PC-9 (cell line): ENCODE measurements at places on chromosomes 3 and 15. TPM values are rescaled to one million over a fixed set of nuclear protein-coding genes. Genes with fewer than 3 reads are reported as not detected.

The ITIH1 gene
- not detected in 2 replicates for total RNA-seq

The TMEM40 gene
- 30.5 and 33.9 TPM in 2 replicates for total RNA-seq

The FEZF2 gene
- not detected in 2 replicates for total RNA-seq

The MYO5A gene
- total RNA-seq: 8.7 and 10.7 TPM in 2 replicates

The ABI3BP gene
- total RNA-seq: 3.4 and 4.2 TPM in 2 replicates

The SLC6A20 gene
- not detected in 2 replicates for total RNA-seq

The MESD gene
- total RNA-seq: 21.9 and 22.8 TPM in 2 replicates

The C2CD4A gene
- total RNA-seq: 0.09 TPM in 1 of 2 replicates, not detected in the other

DNA sequence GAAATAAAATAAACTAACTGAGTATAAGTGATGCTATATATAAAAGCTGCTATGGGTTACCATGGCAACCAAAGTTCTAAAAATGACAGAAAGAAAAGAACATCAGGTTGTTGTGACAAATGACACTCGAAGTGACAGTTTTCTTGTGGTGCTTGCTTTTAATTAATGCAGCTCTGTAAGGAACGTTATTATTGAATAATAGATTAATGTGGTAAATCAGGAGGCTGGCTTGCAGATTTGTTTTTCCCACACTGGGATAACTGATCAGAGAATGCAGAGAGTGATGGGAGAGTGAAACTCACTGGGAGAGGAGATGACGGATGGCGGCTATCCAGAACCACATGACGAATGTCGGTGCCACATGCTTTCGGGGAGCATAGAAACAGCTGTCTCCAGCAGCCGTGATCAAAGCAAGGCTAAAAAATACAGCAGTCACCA, 207.0 kb upstream of the ATP10A start:
- no peaks in the 10 kb centered on the region for H3K27me3 ChIP-seq
- no peaks in the 10 kb centered on the region for H3K36me3 ChIP-seq
- no peak overlapping the region for H3K4me3 ChIP-seq

- H3K27me3 ChIP-seq: no peaks in the 10 kb centered on the region
- no peak overlapping the region for H3K27ac ChIP-seq
- H3K36me3 ChIP-seq: no peaks in the 10 kb centered on the region
Measured at GRCh38 chr3:195082811-195083210, 188.1 kb downstream of the XXYLT1 start.

DNA sequence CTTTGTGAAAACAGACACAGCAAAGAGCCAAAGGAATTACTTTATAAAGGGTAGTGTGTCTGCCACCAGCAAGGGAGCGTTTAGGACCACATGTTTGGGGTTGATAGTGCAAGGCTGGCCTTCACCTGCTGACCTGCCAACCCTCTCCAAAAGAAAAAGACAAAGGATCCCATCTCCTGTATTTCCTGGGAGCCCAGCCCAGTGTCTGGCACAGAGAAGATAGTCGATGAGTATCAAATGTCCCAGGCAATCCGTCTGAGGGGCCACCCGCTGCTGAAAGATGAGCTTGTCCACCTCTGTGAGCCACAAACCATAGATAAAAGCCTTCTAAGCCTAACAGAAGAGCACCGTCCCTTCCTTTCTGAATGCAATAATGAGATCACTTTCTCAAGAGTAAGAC, 154.8 kb upstream of the CTNNB1 start:
- H3K4me1 ChIP-seq: no peaks in the 10 kb centered on the region
- DNase-seq: no peak

GRCh38 chr3:46936733-46937250, 39.8 kb downstream of the CCDC12 start:
- H3K4me3 ChIP-seq: no peak overlapping the region
- H3K36me3 ChIP-seq: no peaks in the 10 kb centered on the region
- DNase-seq: no peak

- H3K27ac ChIP-seq: no peak overlapping the region
- no peaks in the 10 kb centered on the region for H3K4me1 ChIP-seq
- H3K4me3 ChIP-seq: no peak overlapping the region
- no peaks in the 10 kb centered on the region for H3K27me3 ChIP-seq
- no peaks in the 10 kb centered on the region for H3K36me3 ChIP-seq
- DNase-seq: no peak
Measured at GRCh38 chr3:177212278-177212610, 15.0 kb upstream of the TBL1XR1 start.

- no peaks in the 10 kb centered on the region for H3K4me1 ChIP-seq
- no peaks in the 10 kb centered on the region for H3K36me3 ChIP-seq
- H3K27ac ChIP-seq: no peak overlapping the region
- no peak for DNase-seq
Measured at GRCh38 chr3:54053882-54054281, 68.5 kb upstream of the CACNA2D3 start.

- no peak overlapping the region for H3K27ac ChIP-seq
- no peaks in the 10 kb centered on the region for H3K36me3 ChIP-seq
- DNase-seq: no peak
- peaks cover 12% of the 10 kb centered on the region for H3K4me1 ChIP-seq
Measured at GRCh38 chr3:157354722-157355121, 81.9 kb upstream of the PTX3 start.

DNA sequence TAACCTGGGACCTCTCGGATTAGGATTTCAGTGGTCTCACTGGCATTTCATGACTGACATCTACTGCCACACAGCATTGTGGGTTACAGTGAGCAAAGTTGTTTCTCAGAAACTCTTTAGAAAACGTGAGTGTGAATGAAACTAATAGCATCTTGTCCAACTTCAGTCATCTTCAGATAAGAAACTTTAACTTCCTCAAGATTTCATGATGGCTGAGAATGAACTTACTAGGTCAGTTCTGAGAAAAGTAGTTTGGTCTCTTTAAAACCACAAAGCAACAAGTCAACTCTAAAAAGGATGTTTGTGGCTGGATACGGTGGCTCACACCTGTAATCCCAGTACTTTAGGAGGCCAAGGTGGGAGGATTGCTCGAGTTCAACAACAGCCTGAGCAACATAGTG, 14.2 kb upstream of the HOMER2 start:
- no peaks in the 10 kb centered on the region for H3K36me3 ChIP-seq
- no peak overlapping the region for H3K27ac ChIP-seq
- H3K27me3 ChIP-seq: no peaks in the 10 kb centered on the region; the same call in 1 of the 2 replicates

DNA sequence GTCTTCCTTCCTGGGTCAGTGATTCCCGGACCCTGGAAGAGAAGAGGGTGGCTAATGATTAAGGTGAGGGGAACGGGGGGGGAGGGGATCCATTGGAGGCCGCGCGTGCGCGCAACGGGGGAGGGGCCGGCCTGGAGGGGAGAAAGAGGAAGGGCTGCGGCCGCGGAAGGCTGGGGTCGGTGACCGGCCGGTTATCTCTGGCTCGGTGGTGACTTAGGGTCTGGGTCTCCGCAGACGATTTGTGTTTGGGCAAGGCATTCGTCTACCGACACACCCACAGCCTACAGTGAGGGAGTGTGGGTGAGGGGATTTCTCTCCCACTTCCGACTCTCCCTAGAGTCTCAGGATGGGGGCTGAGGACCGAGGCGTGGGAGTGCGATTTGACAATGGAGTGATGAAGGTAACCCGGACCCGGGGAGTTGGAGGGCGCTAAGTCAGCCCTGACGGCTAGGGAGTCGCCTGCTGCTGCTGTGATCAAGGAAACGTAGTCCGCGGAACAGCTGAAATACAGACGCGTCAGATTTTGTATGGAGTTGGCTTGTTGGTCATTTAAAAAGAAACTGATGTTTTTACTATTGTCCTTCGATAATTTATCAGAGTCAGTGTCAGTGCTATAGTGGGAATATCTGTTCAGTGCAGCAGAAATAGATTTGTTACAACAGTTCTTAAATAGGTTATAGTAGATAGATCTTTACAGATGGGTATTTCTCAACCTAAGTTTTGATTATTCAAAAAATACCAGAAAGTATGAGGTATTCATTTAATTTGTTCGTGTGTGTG, 733 bp downstream of the RNF111 start:
- no peak for DNase-seq
- peaks cover 12% of the 10 kb centered on the region; the same call in 1 of the 2 replicates for H3K4me1 ChIP-seq
- H3K27ac ChIP-seq: peak overlapping the region; percentile 49
- peak overlapping the region; percentile 66 for H3K4me3 ChIP-seq

GRCh38 chr3:148315756-148316155, 381.9 kb upstream of the AGTR1 start:
- H3K27ac ChIP-seq: no peak overlapping the region
- no peak for DNase-seq
- H3K4me3 ChIP-seq: no peak overlapping the region
- H3K36me3 ChIP-seq: no peaks in the 10 kb centered on the region

DNA sequence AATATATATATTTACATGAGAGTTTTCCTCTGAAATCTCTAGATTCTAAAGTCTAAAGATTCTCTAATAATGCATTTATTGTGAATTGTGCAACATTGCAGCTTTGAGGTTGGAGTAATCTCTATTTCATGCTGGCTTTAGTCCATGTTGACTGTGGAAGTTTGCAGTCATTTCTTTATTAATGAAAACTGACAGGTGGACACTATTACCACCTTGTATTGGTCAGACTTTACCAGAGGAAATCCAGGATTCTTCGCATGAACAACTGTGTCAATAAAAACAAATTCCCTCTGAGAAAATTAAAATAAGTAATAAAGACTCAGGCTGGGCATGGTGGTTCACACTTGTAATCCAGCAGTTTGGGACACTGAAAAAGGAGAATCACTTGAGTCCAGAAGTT, 274.1 kb downstream of the SHQ1 start:
- no peaks in the 10 kb centered on the region for H3K27me3 ChIP-seq
- no peak for DNase-seq
- H3K4me1 ChIP-seq: no peaks in the 10 kb centered on the region
- H3K27ac ChIP-seq: no peak overlapping the region

DNA sequence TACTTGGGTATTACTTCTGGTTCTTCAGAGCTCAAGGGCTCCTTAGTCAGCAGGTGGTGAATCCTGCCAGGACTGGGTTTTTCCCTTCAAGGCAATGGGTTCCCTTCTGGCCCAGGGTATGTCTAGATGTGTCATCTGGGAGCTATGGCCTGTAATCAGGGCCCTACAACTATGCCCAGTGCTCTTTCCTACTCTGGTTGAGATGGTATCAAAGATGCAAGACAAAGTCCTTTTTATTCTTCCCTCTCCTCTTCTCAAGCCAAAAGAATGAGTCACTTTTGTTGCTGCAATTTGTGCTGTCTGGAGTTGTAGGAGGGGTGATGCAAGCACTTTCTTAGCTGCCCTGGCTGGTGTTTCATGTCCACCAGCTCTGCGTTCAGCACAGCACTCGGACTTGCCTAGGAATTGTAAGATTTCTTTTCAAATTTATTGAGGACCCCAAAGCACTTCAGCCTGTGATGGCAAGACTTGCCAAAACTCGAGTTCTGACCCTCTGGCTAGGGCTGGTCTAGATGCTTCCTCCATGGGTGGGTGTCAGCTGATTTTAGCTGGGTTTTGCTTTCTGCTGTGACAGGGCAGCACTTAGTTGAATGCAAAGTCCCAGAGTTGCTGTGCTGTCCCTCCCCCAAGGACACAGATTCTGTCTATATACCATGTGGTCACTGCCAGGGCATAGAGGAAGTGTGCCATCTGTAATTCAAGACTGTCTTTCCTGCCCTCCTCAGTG, 129.2 kb upstream of the CBLB start:
- H3K36me3 ChIP-seq: no peaks in the 10 kb centered on the region
- peak overlapping the region; percentile 79 for H3K27ac ChIP-seq
- H3K4me1 ChIP-seq: peaks cover 23% of the 10 kb centered on the region
- peak; percentile 61 for DNase-seq
- H3K27me3 ChIP-seq: no peaks in the 10 kb centered on the region
- H3K4me3 ChIP-seq: peak overlapping the region; percentile 34; the same call in 1 of the 2 replicates

DNA sequence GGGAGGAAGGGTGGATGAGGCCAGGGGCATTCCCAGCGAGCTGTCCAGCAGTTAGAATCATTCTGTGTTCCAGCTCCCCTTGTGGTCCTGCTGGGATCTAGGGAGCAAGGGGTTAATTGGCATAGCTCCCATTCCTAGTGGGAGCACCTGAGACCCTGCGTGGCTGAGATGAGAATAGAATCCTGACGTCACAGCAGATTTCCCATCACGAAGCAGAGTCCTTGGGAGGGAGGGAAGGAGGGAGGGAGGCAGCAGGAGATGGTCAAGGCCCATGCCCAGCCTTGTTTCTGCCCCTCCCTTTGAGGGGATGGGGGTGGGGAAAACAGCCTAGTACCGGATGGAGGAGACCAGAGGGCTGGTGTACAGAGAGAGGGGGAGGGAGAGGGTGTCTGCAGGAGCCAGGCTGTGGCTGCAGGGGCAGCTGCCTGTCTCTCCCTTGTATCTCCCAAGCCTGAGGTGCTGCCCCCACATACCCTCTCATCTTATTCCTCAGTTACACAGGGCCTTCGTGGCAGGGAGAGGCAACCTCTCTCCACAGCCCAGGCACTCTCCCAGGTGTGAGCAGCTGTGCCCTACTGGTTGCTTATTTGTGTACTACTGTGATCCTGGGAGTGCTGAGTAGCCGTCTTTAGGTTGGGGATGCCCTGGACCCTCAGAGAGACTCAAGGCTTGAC, 5.4 kb downstream of the TYRO3 start:
- H3K27ac ChIP-seq: no peak overlapping the region
- no peaks in the 10 kb centered on the region for H3K27me3 ChIP-seq
- H3K36me3 ChIP-seq: no peaks in the 10 kb centered on the region
- DNase-seq: no peak
- 0 out of 2 replicates have a peak, but pooled peaks cover 5% of the 10 kb centered on the region for H3K4me1 ChIP-seq
- no peak overlapping the region for H3K4me3 ChIP-seq

DNA sequence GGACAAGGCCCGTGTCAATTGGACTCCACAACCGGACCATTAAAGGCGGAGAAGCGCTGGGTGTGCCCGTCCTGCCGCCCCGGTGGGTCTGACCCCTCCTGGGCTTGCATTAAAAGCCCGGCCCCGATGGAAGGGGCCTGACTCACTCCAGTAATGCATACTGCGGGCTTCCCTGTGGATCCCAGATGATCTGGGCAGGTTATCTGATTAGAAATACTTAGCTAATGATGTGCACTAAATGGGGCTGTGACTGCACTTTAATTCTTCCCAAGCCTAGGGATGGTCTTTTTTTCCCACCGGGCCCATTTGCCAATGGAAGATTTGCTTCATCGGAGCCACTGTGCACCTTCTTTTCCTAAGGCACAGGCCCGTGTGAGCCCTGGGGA, 124.9 kb downstream of the TMEM266 start:
- no peak overlapping the region for H3K4me3 ChIP-seq
- no peak overlapping the region for H3K27ac ChIP-seq
- H3K27me3 ChIP-seq: no peaks in the 10 kb centered on the region
- no peaks in the 10 kb centered on the region for H3K4me1 ChIP-seq
- H3K36me3 ChIP-seq: no peaks in the 10 kb centered on the region
- no peak for DNase-seq

- H3K4me3 ChIP-seq: peak within 1 kb of the TSS; percentile 62
- peak; percentile 79 for DNase-seq
- no peak within 1 kb of the TSS for H3K27ac ChIP-seq
- H3K36me3 ChIP-seq: no peaks in the 10 kb centered on the region
- no peaks in the 10 kb centered on the region for H3K4me1 ChIP-seq
Measured at GRCh38 chr15:59437817-59438624, at the start of gene FAM81A. Gene FAM81A, plus strand, starts transcription at chr15:59438186. Its CDS starts 20,441 bp downstream, at chr15:59458627.

GRCh38 chr15:93900476-93901400, 330.6 kb upstream of the MCTP2 start:
- DNase-seq: no peak
- H3K36me3 ChIP-seq: no peaks in the 10 kb centered on the region
- no peak overlapping the region for H3K4me3 ChIP-seq
- H3K27ac ChIP-seq: no peak overlapping the region

- no peaks in the 10 kb centered on the region for H3K36me3 ChIP-seq
- no peak overlapping the region for H3K27ac ChIP-seq
- no peaks in the 10 kb centered on the region for H3K4me1 ChIP-seq
- DNase-seq: peak; percentile 27
- peaks cover 5% of the 10 kb centered on the region; the same call in 1 of the 2 replicates for H3K27me3 ChIP-seq
- H3K4me3 ChIP-seq: no peak overlapping the region
Measured at GRCh38 chr3:70550723-70551319, 238.4 kb upstream of the MDFIC2 start.

GRCh38 chr15:76614725-76615124, 278.2 kb downstream of the ISL2 start:
- DNase-seq: no peak
- no peak overlapping the region for H3K4me3 ChIP-seq
- no peaks in the 10 kb centered on the region for H3K4me1 ChIP-seq
- no peaks in the 10 kb centered on the region for H3K27me3 ChIP-seq
- no peak overlapping the region for H3K27ac ChIP-seq
